ENCODE measurements at places on chromosomes 6 and 20.
A peak's percentile ranks its signal among the peaks of the same experiment; 100 is the strongest.

DNA sequence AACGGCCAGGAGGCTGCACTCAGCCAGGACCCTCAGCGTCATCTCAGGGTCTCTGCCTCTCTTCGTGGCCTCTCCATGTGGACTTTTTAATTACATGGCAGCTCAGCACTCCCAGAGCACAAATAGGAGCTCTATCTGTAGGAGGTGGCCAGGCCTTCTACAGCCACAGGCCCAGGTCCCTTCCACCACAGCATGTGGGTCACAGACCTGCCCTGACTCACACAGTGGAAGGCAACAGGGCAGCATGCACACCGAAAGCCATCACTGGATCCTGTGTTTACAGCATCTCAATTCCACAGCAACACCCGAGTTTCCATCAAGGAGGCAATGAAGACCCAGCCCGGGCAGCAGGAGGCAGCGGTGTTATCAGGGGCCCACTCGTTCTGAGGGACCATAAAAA, 65.8 kb upstream of the CD93 start:
- DNase-seq, result no peak

DNA sequence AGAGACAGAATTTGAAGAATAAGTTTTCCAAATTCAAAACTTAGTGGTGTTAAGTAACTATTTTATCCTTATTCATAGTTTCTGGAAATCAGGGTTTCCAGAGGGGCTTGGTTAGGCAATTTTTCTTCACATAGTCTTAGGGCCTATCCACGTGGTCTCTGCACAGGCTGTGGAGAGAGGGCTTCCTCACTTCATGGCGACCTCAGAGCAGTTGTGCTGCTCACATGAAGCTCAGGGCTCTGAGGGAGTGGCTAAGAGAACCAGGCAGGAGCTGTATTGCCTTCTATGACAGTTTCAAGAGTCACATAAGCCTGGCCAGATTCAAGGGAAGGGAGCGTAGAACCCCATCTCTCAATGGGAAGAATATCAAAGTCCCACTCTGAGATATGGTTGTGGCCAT, 13.9 kb upstream of the CD40 start:
- DNase-seq, result no peak

GRCh38 chr6:133559926-133560325, 318.8 kb downstream of the EYA4 start:
- DNase-seq, result no peak

- DNase-seq, result no peak
These were observed 11.1 kb downstream of the SIGLEC1 start for GRCh38 chr20:3701061-3701998.

- no peak for DNase-seq
These were observed 3.9 kb downstream of the CDH22 start for GRCh38 chr20:46304361-46304760.

DNA sequence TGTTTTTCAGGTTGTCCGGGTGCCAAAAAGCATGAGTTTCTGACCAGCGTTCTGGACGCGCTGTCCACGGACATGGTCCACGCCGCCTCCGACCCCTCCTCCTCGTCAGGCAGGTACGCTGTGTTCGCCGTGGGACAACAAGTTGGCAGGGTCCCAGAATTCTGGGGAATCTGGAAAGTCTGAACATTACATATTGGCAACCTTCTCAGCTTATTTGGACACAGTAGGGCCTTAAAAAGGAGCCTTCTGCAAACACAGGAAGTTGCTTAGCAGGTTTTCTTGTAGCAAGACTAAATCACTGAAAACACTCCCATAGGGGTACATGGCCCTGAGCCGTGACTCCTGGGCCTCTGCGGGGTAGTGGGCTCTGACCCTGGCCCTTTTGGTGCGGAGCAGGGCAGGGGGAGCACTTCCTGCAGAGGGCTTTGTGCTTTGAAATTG, 209.7 kb downstream of the SMOC2 start:
- no peak for DNase-seq

- DNase-seq, result peak; percentile 56
These were observed 64.6 kb downstream of the SYNE1 start for GRCh38 chr6:152572338-152573088.

GRCh38 chr20:12835999-12836398, 172.8 kb upstream of the SPTLC3 start:
- DNase-seq, result no peak

GRCh38 chr20:38007526-38007925, 25.7 kb downstream of the TTI1 start:
- DNase-seq, result no peak
